Stimulated activated CD4-positive, alpha-beta T cell treated with anti-CD3 and anti-CD28 coated beads, TNF-alpha, amount 100 ng/mL, for 1 hour (primary cell): ENCODE measurements at places on chromosomes 2 and 18.

DNA sequence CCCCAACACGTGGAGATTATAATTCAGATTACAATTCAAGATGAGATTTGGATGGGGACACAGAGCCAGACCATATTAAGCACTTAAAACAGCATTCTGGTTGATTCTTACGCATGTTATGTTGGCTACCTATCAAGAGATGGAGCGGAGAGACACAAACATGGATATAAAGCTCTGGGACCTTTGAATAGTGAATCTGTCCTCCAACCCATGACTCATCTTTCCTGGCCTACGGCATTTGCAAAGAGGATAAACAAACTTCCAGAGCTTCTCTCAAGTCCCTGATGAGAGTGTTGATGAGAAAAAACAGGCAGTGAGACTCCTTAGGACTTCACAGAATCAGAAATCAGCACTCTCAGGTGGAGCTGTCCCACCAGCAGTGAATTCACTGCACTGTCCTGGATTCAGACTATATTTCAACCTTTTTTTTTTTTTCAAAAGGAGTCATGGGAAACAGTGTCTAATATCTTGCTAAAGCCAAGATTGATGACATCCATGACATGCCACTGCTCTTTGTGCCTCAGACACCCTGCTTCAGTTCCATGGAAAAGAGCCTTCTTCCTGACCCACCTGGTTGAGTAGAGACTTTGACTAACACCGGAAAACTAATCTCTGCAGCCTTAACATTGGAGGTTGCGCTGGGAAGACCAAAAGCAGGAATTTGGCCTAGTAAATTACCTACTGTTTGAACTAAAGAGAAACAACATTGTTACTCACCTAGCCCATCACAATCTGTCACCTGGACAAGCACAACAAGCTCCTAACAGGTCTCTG, 62.1 kb upstream of the NPAS2 start:
- DNase-seq = no peak

DNA sequence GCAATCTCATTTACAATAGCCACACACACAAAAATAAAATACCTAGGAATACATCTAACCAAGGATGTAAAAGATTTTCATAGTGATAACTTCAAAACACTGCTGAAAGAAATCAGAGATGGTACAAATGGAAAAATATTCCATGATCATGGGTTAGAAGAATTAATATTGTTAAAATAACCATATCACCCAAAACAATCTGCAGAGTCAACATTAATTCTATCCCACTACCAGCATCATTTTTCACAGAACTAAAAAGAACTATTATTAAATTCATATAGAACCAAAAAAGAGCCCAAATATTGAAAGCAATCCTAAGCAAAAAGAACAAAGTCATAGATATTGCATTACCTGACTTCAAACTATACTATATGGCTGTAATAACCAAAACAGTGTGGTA, 50.4 kb downstream of the ZNF385B start:
- no peak for DNase-seq

- DNase-seq = no peak
These were observed 75.9 kb downstream of the ITGB1BP1 start for GRCh38 chr2:9347411-9347881.

DNA sequence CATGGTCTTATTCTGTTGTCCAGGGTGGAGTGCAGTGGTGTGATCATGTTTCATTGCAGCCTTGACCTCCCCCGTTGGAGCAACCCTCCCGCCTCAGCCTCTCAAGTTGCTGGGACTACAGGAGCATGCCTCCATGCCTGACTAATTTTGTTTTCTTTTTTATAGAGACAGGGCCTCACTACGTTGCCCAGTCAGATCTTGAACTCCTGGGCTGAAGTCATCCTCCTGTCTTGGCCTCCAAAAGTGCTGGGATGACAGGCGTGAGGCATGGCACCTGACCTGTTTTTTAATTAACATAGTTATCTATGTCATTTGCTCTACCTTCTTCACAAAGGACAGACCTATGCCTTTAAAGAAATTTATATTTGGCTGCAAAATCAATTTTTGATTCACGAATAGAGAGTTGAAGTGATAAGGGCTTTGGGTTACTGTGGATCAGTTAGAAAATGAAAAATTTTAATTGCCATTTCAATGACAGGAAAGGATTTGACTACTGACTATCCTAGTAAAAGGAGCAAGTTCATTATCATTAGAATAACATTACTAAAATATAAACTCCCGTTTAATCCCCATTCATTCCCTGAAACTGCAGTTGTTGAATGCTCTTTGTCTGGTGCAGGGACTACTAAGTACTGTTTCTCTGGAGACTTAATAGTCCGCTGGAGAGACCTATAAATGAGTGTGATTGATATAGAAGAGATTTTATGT, 3.7 kb downstream of the RNF138 start:
- DNase-seq = no peak

DNA sequence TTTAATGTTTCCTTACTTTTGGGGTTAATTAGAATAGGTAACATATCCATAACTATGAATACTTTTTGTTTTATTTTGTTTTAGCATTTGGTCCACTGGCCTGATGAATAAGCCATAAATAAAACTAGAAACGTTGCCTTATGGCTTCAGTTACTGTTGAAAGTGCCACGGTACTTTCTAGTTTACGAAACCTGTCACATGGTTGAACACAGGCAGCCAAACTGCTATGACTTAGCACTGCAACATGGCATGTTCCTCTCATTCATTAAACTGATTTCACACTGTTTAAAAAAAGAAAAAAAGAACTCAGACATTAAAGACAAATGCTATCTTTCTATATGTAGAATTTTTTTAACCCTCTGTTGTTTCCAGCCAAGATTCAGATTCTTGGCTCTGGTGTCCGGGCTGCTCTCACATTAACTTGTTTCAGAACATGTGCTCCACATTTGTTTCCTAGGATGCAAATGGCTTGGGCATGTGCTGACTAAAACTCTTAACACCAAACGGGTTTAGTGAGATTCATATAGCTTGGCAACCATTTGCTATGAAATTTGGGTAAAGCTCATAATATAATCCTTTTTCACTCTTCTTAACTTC, 323.9 kb upstream of the RND3 start:
- no peak for DNase-seq

DNA sequence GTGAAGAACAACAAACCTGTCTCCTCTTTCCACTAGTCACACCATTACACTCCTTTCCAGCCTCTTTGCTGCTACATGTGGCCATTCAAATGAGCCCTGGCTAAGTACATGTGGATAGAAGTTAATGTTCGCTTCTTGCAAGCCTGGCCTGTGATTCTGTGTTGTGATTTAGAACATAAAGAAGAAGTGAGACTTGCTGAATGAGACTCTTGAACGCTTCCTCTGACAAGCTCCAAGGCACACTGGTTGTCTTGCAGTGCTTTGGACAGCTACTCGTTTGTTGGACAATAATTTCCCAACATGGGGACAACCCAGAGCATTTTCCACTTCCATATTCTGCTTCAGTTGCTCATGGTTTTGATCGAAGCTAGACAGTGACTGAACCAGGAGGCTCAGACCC, 57.3 kb downstream of the CCDC74A start:
- no peak for DNase-seq
